ENCODE measurements at places on chromosomes 7 and 10.

DNA sequence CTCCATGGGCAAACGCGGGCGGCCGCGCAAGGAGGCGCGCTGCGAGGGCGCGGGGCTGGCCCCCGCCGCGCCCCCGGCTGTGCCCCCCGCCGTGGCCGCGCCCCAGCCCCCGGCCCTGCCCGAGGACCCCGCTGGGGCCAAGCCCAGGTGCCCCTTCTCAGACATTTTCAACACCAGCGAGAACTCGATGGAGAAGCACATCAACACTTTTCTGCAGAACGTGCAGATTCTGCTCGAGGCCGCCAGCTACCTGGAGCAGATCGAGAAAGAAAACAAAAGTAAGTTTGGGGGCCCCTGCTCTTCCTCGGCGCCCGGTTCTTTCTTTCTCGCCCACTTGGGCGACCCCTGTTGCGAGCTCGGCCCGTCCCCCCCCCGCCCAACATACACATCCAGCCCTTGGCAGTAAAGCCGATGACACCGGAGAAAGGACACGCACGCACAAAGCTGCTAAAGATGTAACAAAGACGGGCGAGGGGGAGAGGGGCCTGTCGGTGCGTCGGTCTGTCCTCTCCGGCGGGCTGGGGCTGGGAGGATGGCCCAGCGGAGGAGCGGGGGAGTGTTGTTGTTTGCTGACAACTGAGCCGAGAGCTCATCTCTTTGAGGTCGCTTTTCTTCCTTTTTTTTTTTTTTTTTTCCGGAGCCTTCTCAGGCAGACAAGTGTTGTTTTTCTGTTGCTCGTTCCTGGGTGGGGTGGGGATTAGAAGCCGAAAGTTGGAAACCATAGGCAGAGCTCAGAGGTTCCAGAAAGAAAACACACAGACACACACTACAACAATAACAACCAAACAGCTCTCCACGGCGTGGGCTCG is 604 bp downstream of the MXI1 start:
- no peak for DNase-seq

DNA sequence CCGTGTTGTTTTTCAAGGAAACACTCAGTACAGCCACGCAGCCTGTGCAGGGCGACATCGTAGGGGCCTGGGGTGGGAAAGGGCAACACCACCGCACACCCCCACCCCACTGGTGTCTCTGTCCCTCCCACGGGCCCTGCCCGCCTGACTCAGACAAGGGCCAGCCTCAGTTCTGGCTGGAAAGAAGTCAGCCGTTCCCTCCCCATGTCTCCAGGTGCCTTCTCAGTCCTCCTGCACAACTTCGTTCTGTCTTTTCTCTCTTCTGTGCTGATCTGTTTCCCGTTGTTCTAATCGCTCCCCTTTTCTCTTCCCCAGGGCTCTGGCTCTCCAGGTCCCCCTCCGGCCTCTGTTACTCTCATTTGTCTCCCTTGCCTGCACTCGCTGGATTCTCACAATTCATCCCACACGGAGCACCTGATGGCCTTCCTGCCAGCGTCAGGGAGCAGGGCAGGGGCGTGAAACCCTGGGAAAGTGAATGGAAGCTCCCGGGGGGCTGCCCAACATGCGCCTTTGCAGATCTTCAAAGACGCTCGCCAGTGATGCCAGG is 97.7 kb downstream of the WDR37 start:
- DNase-seq: no peak

- DNase-seq: no peak
Measured at GRCh38 chr7:11847336-11847735, 15.3 kb upstream of the THSD7A start.

GRCh38 chr7:1058821-1059199 is 14.5 kb downstream of the GPR146 start:
- DNase-seq: no peak

DNA sequence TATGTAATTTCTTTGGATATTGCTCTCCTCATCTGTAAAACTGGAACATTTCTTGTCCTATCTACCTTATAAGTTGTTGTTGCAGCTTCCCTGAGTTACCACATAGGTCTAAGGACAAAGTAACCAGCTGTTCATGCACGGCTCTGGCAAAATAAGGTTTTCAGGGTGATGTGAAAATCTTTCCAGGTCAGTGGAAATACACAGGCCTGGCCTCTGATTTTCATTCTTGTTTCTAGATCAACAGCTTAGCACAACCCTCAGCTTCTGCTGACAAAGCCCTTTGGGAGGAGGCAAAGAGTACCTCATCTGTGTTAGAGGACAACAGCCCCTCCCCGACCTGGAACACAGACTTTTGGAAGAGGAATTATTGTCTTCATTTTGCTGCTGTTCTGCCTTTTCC is 117.5 kb upstream of the AGK start:
- DNase-seq: no peak

- no peak for DNase-seq
Measured at GRCh38 chr7:55574051-55574717, 1.9 kb upstream of the VOPP1 start.

DNA sequence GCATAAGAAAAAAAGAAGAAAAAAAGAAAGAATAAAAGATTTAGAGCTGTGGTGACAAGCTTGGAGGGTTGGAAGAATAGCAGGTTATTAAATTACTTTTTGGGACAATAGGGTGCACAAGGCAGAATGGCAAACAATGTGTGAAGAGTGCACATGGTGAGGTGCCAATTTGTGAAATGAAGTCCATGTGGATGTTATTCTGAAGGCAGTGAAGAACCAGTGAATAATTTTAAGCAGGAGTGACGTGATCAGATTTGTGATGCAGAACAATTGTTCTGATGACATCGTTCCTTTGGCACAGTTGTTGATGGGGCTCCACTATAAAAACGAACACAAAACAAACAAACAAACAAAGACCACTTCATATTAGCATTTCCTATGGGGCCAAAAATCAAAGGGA is 700.3 kb downstream of the NRG3 start:
- no peak for DNase-seq

GRCh38 chr7:24587853-24588252 is 14.6 kb downstream of the PALS2 start:
- no peak for DNase-seq
